ENCODE measurements at places on chromosomes 6 and 20.

GRCh38 chr6:113856375-113856624, 845 bp upstream of the MARCKS start:
- DNase-seq, result no peak

DNA sequence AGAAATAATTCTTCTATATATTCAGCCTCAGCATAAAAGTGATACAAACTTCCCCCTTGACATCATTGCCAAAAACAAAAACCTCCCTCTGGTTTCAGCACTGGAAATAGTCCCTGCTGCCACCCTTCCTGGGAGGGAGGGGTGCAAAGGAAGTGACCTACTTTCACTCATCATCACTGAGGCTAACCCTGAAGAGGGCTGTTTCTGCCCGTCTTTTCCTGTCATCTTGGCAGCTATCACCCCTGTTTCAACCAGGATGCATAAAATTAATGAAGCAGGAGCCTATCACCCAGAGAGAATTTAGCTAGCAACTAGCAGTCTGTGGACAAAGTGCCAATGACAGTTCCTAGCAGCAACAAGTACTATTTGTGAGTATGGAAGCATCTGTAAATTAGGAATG, 397.8 kb downstream of the LAMA2 start:
- DNase-seq, result peak; percentile 6

GRCh38 chr6:144302701-144303372, 17.7 kb downstream of the UTRN start:
- DNase-seq, result no peak

DNA sequence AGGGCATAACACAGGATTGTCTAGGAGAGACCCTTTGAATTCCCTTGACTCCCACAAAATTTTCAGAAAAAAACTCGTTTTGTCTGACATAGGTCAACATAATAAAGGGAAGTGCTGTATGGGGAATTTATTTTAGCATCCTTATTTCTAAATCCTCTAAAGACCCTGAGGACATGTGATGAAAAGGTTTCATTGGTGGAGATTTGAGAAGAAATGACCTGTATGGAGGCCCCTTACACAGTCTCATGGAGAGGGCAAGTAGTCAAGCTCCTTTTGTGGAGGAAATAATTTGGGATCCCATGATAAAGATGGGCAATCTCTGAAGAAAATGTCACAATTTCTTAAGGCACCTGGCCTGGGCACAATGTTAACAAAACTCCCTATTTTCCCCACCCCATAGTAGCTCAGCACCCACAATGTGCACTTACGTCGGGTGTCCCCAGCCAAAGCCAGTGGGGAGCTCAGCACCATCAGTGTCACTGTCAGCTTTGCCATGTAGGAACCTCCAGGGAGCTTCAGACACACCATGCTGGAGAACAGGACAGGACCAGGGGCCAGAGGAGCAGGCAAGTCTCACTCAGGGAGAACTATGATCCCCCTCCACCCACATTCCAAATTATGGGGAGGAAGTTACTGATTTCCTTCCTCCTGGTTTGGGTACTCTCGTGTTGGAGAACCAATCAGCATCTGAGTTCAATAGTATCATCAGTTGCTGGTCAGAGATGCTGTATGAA, at the start of gene HLA-DRB5:
HLA-DRB5 (minus strand) TSS at position 591 of the 734 bp plus-strand sequence; CDS start at position 528, 63 bp downstream.
- no peak for DNase-seq

DNA sequence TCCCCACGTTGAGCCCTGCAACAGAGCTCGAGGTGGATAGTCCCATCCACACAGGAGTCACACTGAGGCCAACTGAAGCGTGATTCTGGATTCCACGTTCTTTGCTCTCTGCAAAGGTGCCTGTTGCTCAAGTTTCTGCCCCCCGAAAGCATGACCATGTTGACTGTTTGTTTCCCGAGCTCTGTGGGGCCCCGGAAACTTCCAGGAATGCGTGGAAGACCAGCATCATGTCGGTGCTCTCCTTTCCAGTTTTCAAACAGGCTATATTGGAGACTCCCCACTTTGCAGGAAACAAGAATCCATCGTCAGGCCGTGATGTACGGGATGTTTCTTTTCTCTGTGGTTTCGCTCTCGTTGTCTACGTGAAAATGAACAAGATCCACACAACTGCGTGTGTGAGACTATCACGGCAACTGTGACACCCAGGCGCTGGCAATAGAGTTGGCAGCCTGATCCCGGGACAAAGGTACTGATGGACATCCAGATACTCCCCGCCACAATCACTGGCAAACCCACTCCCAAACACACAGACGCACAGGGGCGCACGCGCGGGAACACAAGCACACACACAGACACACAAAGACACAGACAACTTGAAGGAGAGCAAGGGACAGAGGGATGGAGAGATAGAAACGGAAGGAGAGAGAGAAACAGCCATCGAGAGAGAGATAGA, 444.6 kb upstream of the DEFB115 start:
- no peak for DNase-seq

DNA sequence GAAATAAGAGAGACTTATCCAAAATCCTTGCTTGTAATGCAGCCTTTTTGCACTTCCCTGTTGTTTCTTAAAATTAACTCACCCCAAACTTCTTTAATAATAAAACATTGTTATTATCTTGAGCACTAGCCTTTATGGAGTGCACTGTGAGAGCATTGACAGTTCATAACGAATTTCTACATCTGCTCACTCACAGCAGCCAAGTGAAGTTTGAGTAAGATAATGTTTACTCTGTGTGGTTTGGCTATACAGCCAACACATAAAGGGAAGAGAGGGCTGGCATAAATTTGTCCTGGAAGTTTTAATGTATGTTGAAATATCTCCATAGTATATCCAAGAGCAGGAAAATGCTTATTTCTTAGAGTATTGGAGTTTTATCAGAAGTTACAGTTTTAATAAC, 227.9 kb downstream of the FRK start:
- DNase-seq, result no peak

DNA sequence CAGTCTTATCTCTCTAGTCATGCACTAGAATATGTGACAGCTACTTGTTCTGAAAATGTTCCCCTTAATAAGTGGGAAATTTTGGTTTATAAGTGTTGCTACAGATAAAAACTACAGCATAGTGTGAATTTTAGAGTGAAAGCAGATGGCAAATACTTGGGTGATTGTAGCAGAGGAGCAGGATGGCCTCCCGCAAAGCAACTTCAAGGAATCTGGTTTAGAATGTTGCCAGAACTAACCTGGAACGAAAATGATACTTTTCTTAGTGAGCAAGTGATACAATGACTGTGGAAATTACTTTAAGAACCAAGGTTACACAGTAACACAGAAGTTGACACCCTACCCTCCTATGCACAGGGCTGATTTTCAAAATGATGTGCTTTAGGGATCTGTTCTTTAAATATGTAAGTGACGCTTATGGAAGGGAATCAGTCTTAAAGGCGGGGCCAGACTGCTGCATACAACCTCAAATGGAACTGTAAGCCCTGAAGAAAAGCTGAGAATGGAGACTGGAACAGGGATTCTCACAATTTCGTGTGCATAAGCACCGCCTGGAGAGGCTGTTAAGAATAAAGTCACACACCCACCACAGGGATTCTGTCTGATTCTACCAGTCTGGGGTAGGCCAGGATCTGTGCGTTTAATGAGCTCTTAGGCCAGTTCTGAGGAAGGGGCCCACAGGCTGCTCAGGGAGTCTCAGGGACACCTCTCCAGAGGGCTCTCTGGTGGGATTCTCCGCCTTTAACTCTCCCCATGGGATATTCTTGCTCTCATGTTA, 97.9 kb downstream of the FYN start:
- DNase-seq, result no peak

- DNase-seq, result no peak
Measured at GRCh38 chr6:45502456-45502855, 124.7 kb upstream of the SUPT3H start.

- DNase-seq, result no peak
Measured at GRCh38 chr6:100538086-100538485, 73.4 kb upstream of the SIM1 start.

- no peak for DNase-seq
Measured at GRCh38 chr6:29925727-29926412, 16.5 kb upstream of the HLA-A start.

DNA sequence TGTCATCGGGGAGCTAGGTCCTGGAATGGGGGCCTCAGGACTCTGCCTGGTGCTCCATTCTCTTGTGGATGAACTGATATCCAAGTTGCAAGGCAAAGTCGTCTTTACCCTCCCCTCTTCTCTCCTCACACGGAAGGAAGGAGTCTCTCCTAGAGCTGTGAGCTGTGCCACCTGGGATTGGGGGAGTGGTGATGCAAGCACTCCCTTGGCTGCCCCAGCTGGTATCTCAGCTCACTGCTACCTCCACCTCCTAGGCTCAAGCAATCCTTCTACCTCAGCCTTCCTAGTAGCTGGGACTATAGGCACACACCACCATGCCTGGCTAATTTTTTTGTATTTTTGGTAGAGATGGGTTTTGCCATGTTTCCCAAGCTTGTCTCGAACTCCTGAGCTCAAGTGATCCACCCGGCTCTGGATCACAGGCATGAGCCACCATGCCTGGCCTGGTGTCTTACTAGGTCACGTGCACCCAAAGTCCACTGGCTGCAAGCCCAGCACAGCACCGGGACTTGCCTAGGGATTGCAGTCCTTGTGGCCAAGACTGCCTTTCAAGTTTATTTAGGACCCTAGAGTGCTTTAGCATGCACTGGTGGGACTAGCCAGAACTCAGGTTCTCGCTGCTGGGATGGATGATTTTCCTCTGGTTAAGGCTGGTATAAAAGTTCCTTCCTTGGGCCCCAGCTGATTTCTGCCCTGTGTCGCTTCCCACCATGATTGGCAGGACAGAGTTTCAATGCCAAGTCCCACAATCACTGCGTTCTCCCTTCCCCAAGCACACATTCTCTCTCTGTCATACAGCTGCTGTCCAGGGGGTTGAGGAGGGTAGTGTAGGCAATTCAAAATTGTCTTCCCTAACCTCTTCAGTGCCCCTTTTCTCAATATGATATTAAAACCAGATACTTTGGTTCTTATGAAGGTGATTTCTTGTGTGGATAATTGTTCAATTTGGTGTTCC, 33.5 kb downstream of the SMAP1 start:
- DNase-seq, result no peak

DNA sequence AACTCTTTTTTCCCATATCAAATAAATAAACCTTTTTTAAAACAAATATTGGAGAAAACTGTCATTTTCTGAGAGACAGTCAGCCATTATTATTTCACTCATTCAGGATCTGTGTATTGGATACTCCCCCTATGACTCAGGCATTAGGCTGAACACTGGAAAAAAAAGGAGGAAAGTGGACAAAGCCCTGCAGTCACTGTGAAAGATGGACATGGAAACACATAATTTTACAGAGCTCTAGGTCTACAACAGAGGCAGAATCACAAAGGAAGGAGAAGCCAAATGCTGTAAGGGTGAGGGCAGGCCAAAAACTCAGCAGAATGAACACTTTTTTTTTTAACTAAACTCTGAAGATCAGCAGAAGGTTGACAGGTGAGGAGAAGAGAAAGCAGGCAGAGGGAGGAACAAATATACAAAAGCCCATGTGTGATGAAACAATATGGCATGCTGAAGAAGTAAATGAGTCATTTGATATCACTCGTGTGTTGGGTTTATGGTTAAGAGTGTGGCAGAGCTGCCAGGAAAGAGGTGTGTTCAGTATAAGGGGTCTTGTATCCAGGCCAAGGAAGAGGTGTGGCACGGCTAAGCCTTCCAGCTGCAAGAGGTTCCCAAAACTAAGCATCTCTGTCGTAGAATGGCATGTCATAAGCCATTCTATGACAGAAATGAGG, 39.1 kb downstream of the EPB41L2 start:
- DNase-seq, result no peak

DNA sequence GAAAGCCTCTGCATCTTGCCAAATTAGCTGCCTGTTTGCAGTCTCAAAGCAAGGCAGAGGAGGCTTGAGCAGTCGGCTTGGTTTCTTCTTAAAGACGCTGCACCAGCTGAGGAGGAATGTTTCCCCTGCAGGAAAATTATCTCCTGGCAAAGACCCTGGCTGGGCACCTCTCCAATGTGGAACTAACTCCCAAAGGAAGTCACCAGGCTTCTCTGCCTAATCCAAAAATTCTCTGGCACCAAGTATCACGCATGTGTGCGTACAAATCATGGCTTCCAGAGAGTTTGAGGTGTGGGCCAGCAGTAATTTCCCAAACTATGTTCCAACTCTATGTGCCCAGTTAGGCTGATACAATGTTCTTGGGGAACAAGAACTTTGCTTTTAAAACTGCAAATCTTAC, 176.2 kb downstream of the KIF16B start:
- no peak for DNase-seq

- no peak for DNase-seq
Measured at GRCh38 chr20:13312300-13312699, 91.2 kb downstream of the ISM1 start.

- DNase-seq, result peak; percentile 54
Measured at GRCh38 chr6:30259140-30260035, 46.2 kb upstream of the TRIM26 start.

DNA sequence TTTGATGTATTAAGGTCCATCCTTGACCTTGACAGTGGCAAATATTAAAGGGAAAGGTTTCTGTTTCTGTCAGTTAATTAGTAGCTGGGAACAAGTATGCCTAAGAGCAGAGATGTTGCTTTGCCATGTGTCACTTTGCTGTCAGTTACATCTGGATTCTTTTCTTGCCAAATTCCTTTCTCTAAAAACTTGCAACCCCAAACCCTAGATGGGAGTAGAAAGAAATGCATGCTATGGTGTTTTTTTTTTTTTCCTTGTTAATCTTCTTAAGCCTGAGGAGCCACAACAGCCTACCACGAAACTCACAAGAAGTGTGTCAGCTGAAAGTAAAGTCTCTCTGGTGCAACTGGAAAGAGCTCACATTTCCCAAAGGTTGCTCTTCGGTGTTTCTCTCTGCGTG, 18.0 kb upstream of the CLDN20 start:
- no peak for DNase-seq

- DNase-seq, result no peak
Measured at GRCh38 chr20:44714102-44714700, 968 bp upstream of the CCN5 start.

- no peak for DNase-seq
Measured at GRCh38 chr6:33198853-33199436, 1.5 kb downstream of the RXRB start.

DNA sequence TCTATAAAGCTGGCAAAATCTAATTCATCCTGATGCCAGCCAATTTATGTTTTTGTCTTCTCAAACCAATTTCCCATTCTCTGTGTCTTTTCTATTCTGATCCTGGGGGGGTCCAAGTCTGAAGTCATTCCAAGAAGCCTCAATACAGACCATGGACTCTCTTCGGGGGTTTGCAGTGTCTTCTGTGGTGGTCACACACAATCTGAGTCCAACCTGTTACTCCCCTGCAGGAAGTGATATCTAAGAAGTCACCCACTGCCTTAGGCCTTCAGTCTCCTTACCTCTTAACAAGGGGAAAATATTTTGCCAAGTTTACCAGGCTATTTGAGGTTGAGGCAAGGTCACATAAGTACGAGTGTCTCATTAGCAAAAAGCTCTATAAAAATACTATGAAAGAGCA, 1.9 kb downstream of the TRIM26 start:
- no peak for DNase-seq

GRCh38 chr6:138162955-138163575, 1.3 kb downstream of the ARFGEF3 start:
- no peak for DNase-seq

DNA sequence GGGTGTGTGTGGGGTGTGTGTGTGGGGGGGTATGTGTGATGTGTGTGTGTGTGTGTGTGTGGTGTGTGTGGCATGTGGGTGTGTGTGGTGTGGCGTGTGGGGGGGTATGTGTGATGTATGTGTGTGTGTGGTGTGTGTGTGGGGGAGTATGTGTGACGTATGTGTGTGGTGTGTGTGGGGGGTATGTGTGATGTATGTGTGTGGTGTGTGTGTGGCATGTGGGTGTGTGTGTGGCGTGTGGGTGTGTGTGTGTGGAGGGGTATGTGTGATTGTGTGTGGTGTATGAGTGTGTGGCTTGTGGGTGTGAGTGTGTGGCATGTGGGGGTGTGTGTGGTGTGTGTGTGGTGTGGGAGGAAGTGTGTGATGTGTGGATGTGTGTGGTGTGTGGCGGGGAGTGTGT, 442.3 kb downstream of the PREX1 start:
- DNase-seq, result no peak
